ENCODE measurements at places on chromosomes 3 and 15.

DNA sequence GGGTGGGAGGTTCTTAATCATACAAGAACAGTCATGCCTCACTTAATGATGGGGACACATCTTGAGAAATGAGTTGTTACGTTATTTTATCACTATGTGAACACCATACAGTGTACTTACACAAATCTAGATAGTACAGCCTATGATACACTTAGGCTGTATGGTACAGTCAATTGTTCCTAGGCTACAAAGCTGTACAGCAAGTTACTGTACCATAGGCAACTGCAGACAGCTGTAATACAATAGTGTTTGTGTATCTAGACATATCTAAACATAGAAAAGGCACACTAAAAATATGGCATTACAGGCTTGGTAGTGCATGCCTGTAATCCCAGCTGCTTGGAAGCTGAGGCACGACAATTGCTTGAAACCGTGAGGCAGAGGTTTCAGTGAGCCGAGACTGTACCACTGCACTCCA is 55.7 kb upstream of the PLXND1 start:
- DNase-seq = no peak

- DNase-seq = peak; percentile 60
These were observed 67.6 kb upstream of the NTRK3 start for GRCh38 chr15:88323976-88324740.

DNA sequence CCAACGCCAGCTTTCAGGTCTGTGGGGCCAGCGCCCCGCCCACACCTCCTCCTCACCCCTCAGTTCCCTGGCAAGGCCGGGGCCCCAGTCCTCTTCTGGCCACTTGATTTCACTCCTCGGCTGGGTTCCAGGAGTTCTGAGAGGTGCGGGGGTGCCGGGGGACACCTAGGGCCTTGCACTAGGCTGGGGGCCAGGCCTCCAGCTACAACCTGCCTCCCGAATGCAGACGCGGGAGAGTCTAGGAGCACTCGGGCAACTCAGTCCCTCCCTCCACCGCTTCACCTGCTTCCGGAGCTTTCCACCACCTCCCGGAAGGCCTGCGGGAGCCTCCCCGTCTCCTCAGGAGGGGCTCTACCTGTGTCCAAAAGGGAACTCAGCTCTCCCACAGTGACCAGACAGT is 35.6 kb downstream of the TNK2 start:
- no peak for DNase-seq

- DNase-seq = no peak
These were observed 9.7 kb upstream of the FBLN2 start for GRCh38 chr3:13539292-13539638.

Measured in SK-N-DZ (cell line).